ENCODE measurements at places on chromosomes 11 and 22.
A peak's percentile ranks its signal among the peaks of the same experiment; 100 is the strongest.

DNA sequence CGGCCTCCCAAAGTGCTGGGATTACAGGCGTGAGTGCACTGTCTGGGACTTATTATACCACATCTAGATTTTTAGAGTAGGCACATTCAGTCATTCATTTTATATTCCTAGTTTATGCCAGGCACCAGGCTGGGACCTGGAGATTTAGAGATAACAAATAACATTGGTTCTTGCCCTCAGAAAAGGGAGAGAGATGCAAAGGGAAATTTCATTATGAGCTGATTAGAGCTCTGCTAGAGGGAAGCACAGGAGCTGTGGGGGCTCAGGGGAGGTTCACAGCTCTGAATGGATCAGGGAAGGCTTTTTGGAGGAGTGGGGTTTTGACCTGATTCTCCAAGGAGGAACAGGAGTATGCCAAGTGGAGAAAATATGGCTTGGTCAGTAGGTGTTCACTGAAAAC lies 32.3 kb downstream of the MEI1 start:
- DNase-seq, result no peak

- no peak for DNase-seq
Observed at GRCh38 chr22:49513358-49513851, 314.3 kb downstream of the BRD1 start.

DNA sequence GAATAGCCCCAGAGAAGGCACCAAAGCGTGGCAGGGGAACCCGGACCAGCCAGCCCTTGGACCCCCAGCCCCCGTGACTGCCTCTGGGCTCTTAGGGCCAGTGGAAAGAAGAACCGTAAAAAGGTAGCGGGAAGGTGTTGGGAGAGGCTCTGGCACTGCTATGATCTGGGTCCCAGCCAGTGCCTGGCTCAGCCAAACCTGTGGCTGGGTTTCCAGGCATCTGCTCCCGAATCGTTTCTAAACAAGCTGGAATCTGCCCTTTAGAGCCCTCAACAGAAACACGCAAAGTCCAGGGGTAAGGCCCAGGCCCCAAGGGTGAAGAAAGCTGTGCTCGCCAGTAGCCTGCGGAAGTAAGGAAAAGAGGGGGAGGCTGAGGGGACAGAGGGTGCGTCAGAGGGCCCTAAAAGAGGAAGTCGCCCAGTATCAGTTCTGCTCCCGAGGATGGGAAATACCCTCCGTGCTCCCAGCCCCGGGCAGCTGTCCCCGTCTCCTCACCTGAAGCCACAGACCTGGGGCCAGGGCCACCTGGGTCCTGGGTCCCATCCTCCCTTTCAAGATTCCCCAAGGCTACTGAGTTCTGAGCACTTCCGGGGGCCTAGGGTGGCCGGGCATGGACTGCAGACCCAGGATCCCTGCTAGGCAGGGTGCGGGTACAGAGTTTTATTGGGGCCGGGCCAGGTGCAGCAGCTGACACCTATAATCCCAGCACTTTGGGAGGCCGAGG lies 24.7 kb downstream of the IL10RA start:
- no peak for DNase-seq

GRCh38 chr11:86798988-86799387 lies 1.4 kb upstream of the PRSS23 start:
- peak; percentile 81 for DNase-seq

GRCh38 chr11:64870176-64870892 lies 8.1 kb downstream of the EHD1 start:
- DNase-seq, result peak; percentile 85

- DNase-seq, result peak; percentile 26
Observed at GRCh38 chr22:17742527-17742902, 31.8 kb downstream of the BID start.

Measured in NCI-H226 (cell line).